ENCODE measurements at places on chromosomes 16 and 17.

- no peak for DNase-seq
Measured at GRCh38 chr17:79505199-79505598, 105.7 kb downstream of the RBFOX3 start.

DNA sequence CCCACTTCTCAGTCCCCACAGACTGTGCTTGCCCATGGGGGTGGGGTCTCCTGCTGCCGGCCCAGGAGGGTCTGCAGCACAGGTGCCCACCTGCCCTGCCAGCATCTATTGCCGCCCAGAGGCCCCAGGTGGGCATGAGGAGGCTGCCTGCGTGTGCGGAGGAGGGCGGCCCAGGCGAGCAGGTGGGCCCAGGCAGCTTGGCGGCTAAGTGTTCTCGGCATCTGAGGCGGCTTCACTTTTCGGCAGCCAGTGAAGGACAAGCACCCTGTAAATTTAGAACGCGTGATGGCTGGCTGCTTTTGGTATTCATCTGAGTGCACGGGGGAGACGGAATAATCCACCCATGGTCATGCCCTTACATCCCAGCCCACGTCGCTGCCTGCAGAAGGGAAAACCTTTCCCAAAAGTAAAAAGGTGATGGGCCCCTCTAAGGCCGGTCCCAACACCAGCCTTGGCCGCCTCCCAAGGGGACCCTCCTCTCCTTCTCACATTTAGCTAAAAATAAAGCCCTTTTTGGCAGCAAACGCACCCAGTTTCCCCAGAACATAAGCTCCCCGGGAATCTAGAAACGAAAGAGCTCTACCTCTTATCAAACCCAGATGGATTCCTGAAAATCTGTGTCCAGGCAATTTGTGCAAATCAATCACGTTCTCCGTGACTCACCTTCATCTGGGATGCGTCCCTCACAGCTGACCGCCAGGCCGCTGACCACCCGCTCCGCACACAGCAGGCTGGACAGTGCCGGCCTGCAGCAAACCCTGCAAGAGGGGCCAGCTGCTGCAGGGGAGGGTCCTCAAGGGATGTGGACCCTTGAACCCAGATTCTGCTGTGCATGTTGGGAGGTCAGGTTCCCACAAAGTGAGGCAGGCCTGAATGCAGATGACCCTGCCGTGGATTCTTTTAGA is 79.4 kb downstream of the RBFOX3 start:
- peak; percentile 55 for DNase-seq

DNA sequence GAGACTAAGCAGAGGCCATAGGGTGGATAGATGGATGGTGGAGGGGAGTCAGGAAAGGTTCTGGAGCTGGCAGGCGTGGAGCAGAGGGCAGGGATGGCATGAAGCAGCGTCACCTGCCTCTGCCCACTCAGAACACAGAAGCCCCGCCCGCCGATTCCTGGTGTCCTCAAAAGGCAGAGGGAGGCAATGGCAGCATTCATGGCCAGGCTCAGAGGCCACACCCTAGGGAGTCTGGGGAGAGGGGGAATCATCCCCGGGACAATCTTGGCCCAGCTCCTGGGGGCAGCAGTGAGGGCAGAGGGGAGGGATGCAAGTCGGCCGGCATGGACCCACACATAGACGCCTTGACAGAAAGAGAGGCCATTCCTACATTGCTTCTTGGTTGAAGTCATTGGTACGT is 60.7 kb upstream of the CACNG4 start:
- DNase-seq, result no peak

DNA sequence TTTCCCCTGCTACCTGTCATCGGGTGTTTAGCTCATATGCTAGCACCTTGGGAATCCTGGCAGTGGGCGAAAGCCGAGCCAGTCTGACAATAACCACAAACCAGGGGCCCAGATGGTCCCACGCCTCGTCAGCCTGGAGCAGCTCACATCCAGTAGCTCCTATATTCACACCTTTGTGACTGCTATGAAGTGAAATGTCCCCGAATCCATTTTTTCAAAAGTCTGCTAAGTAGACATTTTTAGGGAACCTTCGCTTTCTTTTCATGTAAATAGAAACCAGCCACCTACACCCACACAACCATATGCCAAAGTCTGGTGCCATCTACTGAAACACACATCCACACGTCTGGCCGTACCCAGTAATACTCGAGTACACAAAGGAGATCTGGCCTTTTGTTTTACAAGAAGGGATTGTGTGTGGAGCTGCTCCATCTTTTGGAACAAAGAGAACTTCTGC is 176.8 kb downstream of the SLC39A11 start:
- DNase-seq, result peak; percentile 89

DNA sequence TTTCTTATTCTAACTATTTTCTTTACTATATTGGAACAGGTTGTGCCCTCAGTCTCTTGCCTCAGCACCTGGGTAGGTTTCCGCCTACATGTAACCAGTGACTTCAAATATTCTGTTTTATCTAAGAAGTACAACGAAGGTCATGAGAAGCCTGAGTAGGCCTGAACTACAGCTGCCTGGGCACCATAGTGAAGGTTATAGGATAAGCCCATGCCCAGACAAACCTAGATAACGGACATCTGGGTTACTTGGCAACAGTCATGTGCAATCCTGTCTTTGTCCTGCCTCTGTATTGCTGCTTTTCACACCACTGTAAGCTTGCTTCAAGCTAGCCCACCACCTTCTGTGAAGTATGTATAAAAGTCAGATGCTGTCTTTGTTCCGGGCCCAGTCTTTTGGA is 25.4 kb upstream of the ARL4D start:
- DNase-seq, result no peak

- DNase-seq, result no peak
Measured at GRCh38 chr17:77999413-78000173, 41.1 kb downstream of the TNRC6C start.

DNA sequence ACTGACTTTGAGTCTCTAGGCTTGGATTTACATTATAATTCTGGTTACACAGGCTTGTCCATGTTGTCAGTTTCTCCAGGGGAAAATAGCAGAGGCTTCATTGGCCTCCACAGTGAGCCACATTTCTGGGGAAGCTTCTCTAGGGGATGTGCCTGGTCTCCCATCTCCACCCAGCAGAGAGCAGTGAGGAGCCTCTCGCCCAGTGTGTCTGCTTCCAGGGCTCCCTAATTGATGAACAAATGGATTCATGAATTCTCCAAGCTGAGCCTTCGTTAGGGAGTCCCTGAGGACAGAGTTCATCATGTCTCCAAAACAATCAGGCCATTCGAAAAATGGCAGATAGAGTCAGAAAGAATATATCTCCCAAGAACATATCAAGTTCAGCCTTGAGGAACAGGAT is 162.4 kb upstream of the TOX3 start:
- no peak for DNase-seq

DNA sequence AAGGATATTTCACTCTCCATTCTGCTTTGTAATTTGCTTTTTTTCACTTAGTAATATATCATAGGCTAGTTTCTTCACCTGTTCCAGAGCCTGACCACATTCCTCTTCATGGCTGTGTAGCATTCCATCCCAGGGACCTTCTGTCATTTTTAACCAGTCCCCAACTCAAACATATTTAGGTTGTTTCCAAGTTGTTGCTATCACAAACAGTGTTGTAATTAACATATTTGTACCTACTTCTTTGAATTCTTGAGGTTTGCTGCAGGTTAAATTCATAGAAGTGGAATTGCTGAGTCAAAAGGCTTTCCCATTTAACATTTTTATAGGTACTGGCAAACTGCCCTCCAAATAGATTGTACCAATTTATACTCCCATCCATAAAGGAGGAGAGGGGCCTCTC is 65.1 kb upstream of the MED9 start:
- DNase-seq, result no peak

- DNase-seq, result no peak
Measured at GRCh38 chr16:87192452-87193073, 124.6 kb downstream of the C16orf95 start.

DNA sequence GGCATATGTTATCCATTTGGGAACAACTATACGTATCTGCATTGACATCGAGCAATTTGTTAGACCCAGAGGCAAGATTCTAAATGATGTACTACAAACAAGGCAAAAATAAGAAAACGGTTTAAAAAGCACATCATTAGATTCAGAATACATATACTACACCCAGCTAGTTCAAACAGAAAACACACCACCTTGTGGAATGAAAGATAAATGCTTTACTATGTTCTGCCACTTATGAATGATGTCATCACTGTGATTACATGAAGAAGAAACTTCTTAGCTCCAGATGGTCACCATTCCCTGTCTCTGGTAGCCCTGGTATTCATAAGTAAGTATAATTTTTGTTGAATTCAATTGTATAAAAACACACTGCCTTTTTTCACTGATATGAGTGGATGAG is 7.8 kb downstream of the NACA2 start:
- no peak for DNase-seq

- DNase-seq, result no peak
Measured at GRCh38 chr17:80498920-80499410, 22.6 kb upstream of the NPTX1 start.

GRCh38 chr16:73735018-73735417 is 561.6 kb upstream of the PSMD7 start:
- DNase-seq, result no peak

DNA sequence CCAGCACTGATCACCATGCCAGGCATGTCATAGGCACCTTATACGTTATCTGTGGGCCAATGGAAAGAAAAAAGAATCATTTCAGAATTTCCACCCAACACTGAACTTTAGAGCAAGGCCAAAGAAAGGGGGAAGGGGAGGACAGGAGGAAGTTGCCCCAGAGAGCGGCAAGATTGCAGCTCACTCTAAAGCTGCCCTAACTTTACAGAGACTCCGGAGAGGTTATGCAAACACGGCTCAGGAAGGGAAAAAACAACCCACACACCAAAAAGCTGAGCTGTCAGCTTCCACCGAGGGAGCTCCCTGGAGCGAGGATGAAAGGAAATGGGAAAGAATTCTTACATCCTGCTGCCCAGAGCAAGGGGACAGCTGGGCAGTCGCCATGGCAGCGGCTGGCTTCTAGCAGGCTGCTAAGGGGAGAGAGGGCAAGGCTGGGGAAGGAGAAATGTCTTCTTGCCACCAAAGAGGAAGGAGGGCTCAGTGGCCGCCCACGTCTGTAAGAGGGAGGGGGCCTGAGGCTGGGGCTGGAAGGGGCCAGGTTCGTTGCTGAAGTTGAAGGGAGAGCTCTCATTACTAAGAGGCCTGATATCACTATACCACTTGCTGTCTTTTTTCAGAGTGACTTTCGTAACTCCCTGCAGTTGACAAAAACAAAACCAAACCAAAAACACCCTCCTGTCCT is 18.2 kb downstream of the COTL1 start:
- peak; percentile 43 for DNase-seq

DNA sequence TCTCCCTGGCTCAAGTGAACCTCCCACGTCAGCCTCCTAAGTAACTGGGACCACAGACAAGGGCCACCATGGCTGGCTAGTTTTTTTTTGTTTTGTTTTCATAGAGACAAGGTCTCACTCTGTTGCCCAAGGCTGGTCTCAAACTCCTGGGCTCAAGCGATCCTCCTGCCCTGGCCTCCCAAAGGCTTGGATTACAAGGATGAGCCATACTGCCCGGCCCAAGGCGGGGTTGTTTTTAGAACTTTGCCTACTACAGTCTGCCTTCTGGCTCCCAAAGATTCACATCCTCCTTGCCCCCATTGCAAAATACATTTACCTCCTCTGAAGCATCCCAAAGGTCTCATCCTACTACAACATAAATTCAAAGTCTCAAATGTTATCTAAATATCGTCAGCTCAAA is 49.5 kb upstream of the PHOSPHO1 start:
- DNase-seq, result no peak

DNA sequence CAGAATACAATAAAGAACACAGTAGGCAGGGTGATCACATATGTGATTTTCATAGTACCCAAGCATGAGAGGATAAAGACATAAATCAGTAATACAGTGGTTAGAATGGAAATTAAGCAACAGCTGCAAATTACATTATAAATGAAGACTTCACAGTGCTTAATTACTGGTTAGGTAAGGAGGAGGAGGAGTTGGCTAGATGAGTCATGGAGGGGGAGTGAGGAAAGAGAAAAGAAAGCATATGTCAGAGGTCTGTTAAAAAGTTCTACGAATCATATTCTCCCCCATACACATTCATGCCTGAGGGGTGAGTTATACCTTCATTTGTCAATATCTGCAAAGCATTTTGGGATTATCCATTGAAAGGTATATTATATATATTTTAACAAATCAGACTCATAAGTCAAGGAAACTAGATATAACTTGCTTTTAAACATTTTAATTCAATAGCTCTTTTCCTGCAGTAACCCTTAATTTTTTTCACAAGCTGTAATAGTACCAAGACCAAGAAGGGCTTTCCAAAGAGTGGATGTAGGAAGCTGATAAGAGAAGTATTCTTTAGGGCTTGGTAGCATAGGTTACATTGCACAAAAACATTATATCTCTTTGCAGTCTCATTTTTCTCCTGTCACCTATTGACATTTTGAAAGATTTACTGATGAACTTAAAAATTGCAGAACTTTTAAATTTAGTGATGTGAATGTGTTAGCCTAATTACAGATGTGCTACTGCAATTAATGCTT is 99.3 kb downstream of the STXBP4 start:
- DNase-seq, result no peak

DNA sequence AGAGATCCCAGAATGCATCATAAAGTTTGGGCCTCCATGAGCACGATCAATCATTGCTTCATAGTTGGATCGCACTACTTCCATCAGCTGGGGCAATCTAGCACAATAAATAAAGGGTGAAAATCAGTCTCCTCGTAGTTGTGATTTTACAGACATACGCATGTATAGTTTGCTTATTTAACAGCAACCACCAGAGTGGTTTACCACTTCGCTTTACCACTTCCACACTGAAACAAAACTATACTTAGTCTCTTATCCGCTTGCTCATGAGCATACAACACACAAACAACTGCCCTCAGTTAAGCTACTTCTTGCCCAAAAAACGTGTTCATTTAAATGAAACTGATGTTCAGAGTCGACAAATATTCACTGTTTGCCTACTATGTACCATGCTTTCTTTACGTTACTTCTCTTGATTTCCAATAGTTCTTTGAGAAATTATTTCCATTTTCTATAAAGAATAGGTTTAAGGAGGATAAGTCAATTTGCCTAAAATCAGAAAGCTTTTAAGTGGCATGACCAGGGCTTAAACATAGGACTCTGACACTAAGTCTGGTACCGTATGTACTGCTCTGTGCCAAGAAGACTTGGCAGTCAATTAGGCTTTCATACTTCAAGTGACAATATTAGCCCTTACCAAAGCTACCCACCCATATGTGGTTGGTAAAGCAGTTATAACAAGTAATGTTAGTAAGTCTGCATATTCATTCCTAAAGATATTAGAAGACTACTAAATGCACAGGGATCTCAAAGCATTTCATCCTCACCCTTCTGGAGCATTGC is 22.0 kb downstream of the SETD6 start:
- DNase-seq, result no peak

GRCh38 chr16:29775742-29776408 is 2.2 kb upstream of the ZG16 start:
- no peak for DNase-seq
